Stimulated activated CD4-positive, alpha-beta T cell treated with anti-CD3 and anti-CD28 coated beads, Interleukin-15, amount 100 ng/mL, for 1 hour (primary cell): ENCODE measurements at places on chromosomes 5 and 9.

- DNase-seq = no peak
Observed at GRCh38 chr9:70035691-70036090, 8.0 kb upstream of the MAMDC2 start.

- no peak for DNase-seq
Observed at GRCh38 chr9:92332577-92333281, 7.0 kb downstream of the CENPP start.

DNA sequence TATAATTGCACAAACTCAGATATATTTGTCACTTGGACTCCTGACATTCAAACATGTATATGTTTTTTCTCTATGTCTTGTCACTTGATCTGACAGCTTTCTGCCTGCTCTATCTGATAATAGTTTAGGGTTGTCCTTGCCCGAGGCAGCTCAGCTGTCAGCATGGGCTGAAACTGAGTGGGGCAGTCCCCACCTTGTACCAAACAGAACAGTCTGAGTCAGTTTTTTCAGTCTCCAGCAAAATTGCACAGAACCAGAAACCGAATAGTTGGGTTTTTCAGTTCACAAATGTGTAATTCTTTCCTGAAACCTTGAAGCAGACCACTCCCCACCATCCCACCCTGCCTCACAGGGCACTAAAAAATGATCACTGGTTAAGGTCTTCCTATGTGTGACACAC is 9.5 kb upstream of the HAND1 start:
- DNase-seq = no peak

DNA sequence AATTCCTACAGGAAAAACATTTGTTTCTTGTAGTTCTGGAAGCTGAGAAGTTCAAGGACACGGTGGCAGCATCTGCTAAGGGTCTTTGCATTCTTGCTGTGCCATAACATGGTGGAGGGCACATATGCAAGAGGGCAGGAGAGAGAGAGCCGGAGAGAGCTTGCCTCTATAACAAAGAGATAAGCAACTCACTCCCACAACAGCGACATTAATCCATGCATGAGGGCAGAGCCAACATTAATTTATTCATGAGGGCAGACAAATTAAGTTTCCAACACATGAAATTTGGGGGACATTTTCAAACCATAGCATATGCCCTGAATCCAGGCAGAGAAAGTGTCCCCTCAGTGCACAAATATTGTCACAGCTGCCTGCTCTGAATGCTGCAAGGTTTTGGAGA is 4.4 kb upstream of the GTF3C5 start:
- DNase-seq = no peak

DNA sequence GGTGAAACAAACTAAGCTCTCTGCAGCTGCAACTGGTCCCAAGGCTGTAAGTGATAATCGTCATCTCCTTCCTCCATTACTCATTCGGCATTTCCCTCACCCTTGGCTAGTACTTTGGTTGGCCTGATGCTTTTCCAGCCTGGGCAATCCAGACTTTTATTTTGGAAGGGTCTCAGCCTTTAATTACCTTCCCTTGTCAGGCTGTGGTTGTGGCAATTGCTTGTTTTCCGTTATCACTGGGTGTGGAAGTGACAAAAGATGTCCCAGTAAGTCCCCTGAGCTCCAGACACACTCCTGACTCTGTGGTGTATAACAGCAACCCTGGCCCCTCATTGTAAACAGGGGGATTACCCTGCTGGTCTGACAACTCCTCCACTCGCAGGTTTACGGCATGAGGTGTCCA is 6.3 kb upstream of the FAF2 start:
- DNase-seq = no peak

GRCh38 chr5:156025656-156026055 is 301.3 kb upstream of the SGCD start:
- DNase-seq = no peak

DNA sequence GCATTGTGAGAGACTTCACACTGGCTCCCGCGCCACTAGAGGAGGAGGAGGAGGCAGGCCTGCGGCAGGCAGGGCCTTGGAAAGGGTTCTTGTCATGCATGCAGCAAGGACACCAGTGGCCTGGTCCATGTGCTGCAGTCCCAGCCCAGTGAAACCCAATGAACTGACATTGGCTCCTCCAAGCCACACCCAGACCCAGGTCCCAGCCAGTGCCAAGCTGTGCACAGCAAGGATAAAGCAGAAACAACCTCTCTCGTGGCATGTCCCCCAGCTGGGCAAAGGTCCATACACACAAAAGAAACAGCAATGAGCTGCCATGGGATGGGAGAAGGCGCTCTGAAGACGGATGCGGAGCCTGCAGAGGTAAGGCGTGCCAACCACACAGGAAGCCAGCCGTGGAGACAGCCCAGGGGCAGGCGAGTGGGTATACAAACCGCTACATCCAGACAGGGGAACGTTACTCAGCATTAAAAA is 89.2 kb downstream of the SEMA4D start:
- no peak for DNase-seq

- DNase-seq = no peak
Observed at GRCh38 chr9:130026583-130027340, 16.2 kb downstream of the FNBP1 start.

DNA sequence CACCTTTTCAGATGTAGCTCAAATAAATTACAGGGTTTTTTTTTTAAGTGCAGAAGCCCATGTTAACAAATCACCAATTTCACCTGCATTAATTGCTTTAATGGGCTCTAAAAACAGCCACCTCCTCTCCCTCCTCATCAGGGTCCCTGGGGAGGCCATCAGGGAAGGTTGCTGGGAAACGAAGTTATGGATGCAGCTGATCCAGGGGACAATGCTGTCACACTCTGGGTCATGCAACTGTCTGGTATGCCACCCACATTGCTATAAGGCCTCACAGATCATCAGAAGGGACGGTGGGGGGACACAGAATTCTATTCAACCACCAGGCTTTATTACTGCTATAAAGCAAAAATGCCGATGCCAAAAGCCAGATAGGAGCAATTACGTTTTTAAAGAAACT is 9.3 kb downstream of the WHRN start:
- DNase-seq = no peak

GRCh38 chr9:89975630-89976029 is 370.8 kb downstream of the GADD45G start:
- DNase-seq = no peak

GRCh38 chr9:112377684-112378327 is 2.1 kb upstream of the HSDL2 start:
- no peak for DNase-seq
